ENCODE measurements at places on chromosomes 6 and 20.

DNA sequence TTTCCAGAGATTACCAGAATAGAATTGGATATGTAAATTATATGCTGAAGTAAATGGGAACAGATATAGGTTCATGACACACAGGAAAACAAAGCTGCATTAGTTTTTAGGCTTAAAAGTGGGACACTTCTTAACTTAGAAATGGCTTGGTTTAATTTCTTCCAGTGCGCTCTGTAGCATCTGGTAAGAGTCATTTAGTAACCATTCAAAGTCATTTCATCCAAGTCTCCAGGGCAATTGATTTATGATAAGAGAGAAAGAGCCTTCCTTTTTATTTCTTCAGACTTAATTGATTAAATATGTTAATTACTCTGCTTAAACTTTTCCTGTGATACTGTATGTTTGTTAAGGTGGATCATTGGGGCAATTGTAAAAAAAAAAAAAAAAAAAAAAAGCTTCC lies 368.0 kb downstream of the DOK5 start:
- DNase-seq = no peak

- DNase-seq = no peak
These were observed 102.8 kb downstream of the PXDC1 start for GRCh38 chr6:3648724-3649123.

DNA sequence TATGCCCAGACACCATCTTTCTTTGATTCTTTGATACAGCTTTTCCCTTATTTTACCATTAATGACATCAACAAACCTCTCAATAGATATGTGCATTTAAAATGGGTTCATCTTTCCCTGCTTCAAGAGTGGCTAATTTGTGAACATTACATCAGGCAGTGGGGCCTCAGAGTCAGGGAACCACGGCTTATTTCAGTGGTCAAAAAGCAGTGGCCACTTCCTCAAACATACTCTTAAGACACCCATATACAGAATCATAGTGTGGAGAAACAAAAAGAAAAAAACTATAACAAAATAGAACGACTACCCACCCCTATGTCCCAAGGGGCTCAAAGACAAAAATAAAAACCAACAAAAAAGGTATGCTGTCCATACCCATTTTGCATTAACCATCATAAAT lies 12.9 kb downstream of the SALL4 start:
- DNase-seq = no peak

- no peak for DNase-seq
These were observed 63.4 kb downstream of the VEGFA start for GRCh38 chr6:43833223-43833995.

DNA sequence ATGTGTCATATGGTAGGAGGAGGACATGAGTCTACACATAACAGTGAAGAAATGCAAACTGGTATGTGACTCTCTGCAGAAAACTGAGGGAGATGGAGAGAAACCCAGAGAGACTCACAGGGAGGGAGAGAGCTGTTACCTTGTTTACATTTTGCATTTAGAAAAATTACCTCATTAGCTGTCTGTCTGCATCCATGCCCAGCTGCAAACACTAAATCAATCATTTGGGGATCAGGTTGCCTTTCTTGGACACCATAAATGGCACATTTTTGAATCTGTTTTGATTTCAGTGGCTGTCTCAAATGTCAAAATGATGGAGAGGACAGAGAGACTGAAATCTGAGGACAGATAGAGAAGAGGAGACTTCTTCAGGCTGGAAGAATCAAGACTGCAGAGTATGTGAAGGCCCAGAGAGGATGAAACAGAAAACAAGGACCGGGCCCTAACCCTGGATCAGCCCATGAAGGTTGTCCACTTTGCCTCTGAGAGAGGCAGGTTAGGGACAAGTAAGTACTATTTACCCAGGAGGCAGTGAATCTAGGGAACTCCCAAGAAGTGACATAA lies 92.2 kb downstream of the UNC5CL start:
- DNase-seq = no peak

DNA sequence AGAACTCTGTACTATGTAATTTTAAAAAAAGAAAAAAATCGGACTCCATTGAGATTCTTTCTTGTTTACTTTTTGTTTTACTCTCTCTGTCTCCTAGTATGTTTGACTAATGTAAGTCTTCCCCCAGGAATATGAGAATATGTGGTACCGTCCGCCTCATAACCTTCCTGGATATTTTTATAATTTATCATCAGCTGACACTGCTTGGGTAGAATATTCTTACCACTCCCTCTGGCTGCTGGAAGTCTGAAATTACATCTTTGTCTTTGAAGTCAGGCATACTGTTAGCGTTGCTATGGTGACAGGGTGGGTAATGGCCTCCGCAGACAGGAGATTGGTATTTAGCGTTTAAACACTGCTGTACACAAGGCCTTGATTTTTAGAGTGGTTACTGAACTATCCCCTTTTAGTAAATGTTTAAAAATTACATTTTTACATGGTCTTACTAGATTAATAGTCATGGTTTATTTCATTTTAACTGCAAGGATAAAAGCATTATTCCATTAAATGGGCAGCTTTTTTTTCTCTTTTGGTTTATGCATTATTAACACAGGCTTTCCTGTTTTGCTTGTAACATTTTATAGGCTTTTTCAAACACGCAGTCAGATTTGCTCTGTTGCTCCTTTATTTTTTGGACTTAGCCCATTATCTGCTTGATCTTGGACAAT lies 176.4 kb downstream of the ARID1B start:
- DNase-seq = peak; percentile 83

GRCh38 chr6:142796024-142796423 lies 149.0 kb downstream of the HIVEP2 start:
- peak; percentile 2 for DNase-seq

- no peak for DNase-seq
These were observed 207.4 kb upstream of the LRFN2 start for GRCh38 chr6:40794586-40794985.

GRCh38 chr6:122246906-122247658 lies 152.4 kb upstream of the HSF2 start:
- DNase-seq = no peak

DNA sequence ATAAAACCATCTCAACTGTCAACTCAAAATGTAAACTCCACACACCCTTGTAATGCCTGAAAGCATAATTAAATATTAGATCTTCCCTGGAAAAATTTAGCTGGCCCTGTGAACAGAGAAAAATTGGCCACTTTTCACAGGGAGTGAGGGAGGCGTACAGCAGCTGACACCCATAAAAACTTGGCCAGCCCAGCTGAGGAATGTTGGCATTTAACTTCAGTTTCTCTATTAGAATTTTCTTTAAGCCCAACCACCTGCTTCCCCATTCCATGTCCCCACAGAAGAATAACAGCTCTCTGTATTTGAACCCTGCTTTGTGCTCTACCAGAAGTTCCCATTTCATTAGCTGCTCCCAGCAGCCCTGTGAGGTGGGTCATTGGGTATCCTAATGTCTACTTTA lies 41.0 kb downstream of the PKHD1 start:
- DNase-seq = no peak

DNA sequence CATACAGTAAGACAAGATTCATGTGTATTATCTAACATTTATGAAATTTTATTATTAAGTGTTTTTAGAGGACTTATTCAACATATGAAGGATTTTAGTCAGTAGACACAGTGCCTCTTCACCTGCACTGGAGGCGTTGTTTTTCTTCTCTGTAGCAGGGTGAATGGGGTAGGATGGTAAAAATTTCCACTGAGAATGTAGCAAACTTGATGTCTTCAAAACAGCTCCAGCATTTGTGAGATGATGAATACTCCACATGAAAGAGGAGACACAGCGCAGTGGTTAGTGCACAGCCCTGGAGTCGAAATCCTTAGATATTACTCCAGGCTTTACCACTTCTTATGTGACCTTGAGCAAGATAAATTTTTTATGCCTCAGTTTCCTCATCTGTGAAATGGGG lies 110.5 kb upstream of the AHI1 start:
- DNase-seq = no peak

DNA sequence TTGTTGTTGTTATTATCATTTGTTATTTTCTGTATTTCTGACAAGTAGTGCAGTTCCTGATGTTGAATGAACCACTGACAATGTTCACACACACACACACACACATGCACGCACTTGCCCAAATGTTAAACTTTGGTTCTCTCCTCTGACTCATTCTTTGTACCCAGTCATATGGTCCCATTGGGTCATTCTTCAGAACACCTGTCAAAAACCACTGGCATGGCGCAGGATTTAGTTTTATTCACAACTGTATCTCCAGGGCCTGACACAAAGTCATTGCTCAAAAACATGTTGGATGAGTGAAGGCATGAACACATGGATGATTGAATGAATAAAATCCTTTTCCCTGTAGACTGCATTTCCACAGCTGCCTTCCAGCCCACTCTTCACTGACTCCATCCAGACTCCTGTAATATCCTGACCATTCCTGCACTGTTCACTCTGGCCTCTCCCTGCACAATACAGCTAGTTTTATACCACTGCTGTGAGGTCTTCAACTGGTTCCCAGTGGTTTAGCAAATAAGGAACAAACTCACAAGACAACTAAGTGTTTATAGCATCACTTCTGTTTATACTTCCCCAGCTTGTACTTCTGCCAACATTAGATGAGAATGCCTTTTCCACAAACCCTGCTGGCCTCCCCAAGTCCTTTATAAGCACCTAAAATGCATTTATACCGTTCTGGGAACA lies 6.9 kb upstream of the CST11 start:
- no peak for DNase-seq

GRCh38 chr6:45473121-45473993 lies 95.6 kb upstream of the SUPT3H start:
- peak; percentile 7 for DNase-seq

GRCh38 chr6:94670017-94670416 lies 907.3 kb upstream of the MANEA start:
- DNase-seq = no peak

DNA sequence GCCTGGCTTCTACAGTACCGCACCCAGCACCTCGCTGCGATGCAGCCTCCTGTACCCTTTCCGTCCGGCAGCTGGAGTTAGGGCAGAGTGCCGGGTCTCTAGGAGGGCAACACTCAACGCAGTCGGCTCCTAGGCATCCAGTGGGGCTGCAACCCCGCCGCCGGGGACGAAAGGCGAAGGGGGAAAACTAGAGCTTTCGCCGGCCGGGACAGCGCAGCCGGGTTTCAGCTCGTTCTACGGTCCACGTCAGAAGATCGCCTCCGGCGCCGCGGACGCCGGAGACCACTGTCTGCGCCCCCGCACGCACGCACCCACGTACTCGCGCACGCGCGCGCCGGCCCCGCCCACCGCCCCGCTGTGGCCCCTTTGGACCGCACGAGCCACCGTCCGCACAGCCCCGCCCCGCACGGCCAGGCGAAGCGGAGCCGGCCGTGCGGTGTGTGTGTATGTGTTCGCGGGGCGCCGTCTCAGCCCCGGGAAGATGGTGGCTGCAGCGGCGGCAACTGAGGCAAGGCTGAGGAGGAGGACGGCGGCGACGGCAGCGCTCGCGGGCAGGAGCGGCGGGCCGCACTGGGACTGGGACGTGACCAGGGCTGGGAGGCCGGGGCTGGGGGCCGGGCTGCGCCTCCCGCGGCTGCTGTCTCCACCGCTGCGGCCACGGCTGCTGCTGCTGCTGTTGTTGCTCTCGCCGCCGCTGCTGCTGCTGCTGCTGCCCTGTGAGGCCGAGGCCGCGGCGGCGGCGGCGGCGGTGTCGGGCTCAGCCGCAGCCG lies at the start of gene ATRN:
ATRN (plus strand) TSS at position 392 of the 770 bp plus-strand sequence; CDS start at position 482, 90 bp downstream.
- DNase-seq = peak; percentile 76

DNA sequence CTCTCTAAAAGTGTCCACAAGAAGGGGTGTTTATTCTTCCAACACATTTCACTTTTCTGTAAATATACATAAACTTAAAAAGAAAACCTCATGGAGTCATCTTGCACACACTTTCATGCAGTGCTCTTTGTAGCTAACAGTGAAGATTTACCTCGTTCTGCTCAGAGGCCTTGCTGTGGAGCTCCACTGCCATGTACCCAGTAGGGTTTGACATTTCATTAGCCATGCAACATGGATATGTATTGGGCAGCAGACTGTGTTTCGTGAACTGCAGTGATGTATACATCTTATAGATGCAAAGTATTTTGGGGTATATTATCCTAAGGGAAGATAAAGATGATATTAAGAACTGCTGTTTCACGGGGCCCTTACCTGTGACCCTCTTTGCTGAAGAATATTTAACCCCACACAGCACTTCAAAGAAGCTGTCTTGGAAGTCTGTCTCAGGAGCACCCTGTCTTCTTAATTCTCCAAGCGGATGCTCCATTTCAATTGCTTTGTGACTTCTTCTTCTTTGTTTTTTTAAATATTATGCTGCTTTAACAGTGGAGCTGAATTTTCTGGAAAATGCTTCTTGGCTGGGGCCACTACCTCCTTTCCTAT lies 17.9 kb downstream of the IRF4 start:
- DNase-seq = no peak

- no peak for DNase-seq
These were observed 78.2 kb downstream of the IBTK start for GRCh38 chr6:82169138-82169876.

GRCh38 chr20:49880177-49880576 lies 35.2 kb downstream of the SPATA2 start:
- DNase-seq = no peak

DNA sequence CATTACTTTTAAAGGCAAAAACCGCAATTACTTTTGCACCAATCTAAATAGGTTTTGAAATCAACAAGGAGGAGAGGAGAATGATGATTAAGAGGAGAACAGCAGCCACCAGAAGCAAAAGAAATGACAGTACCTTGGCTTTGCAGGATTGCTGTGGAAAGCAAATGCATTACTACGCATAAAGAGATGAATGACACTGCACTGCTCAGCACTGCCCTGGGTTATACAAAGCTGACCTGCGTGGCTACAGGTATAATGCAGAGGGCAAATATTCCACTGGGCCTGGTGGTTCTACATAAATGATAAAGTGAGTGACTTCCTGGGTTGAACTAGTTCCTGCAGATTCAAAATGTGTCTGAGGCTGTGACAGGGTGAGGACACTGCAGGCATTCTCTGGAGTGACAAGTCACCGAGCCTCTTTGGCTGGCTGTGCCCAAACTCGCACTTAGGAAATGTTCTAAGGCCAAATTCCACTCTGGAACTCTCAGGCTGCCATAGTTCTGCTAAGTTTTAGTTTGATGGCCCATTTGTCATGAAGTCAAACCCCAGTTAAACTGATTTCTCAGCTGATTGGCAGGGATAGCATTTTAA lies 78.6 kb downstream of the INSM1 start:
- DNase-seq = no peak

DNA sequence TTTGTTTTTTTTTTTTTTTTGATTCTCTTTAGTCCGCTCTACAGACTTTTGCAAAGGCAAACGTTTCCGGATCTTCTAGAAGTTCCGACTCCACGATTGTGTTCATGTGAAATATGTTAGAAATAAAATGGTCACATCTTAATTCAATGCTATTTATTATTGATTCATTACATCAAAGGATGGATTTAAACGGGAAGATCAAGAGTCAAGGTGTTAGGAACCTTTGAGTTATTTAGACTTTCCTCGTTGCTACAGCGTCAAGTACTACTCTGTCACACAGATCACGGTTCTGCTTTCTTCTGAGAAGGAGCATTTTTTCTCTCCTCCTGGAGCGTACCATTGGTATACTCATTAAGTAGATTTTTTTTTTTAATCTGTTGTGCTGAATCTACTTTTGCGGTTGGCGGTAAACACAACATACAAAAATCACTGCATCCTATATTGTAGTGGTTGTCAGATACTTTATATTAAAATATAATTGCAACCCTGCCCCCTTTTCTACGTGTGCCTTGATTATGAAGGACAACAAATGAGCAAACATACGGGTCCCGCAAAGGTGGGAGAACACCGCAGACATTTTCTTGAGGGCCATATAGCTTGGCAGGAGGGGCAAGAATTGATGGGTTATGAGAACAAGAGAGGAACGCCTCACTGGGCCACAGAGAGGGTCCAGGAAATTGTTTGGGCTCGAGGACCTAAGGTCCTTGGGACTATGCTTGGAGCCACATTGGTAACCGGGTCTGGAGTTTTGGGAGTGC lies 17.5 kb downstream of the HMGN4 start:
- DNase-seq = peak; percentile 74

- DNase-seq = no peak
These were observed 75.3 kb upstream of the RIPOR2 start for GRCh38 chr6:25010902-25011625.
